Neural crest cell (in vitro differentiated cells): ENCODE measurements at places on chromosomes 12 and 14.

DNA sequence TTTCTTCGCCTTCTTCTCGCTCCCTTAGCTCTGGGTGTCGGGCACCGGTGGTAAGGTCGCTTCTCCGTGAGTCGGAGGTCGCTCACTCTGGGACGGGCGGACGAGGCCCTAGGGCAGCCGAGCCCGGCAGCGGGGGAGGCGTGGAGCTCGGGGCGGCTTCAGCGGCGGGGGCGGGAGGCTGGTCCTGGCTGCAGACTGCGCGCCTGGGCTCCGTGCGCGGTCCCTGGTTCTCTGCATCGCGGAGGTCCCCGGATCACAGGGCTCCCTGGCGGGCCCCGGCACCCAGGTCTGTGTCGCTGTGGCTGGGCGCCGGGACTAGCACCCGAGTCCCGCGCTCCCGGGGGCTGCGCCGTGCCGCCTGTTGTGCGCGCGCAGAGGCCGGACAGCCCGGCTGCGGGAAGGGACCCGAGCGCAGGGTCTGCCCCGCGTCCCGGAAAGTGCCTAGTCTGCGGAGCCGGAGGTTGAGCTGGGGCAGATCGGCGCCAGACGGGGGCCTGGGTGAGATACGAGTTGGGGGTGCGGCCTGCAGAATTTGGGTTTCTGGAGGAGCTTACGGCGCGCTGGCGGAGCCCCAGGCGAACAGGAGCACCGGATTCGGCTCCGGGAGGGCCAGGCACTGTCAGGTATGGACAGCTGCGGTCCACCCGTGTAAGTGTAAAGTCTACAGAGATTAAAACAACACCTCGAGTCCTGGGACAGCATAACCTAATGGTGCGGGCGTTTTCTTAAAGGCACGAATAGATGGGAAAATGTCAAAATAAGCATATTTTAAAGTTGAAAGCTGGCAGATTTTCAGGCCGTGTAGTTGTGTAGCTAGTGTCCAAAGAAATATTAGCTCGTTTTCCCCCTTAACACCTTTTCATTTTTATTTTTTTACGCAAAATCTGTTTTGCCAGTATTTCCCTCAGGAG lies 713 bp downstream of the FRMD6 start:
- H3K27me3 ChIP-seq = peaks cover 3% of the 10 kb centered on the region
- H3K36me3 ChIP-seq = no peaks in the 10 kb centered on the region
- H3K4me3 ChIP-seq = peak overlapping the region; percentile 95

- no peaks in the 10 kb centered on the region for H3K4me1 ChIP-seq
- DNase-seq = no peak
- H3K36me3 ChIP-seq = peaks cover 8% of the 10 kb centered on the region
- no peak overlapping the region for H3K27ac ChIP-seq
- H3K4me3 ChIP-seq = no peak overlapping the region
Observed at GRCh38 chr12:126139355-126139754, 1074.1 kb downstream of the AACS start.

- H3K27ac ChIP-seq = no peak overlapping the region
- no peak overlapping the region for H3K4me3 ChIP-seq
- H3K36me3 ChIP-seq = no peaks in the 10 kb centered on the region
- H3K27me3 ChIP-seq = peaks cover 17% of the 10 kb centered on the region
- DNase-seq = no peak
Observed at GRCh38 chr14:56754921-56755320, 55.4 kb downstream of the OTX2 start.

DNA sequence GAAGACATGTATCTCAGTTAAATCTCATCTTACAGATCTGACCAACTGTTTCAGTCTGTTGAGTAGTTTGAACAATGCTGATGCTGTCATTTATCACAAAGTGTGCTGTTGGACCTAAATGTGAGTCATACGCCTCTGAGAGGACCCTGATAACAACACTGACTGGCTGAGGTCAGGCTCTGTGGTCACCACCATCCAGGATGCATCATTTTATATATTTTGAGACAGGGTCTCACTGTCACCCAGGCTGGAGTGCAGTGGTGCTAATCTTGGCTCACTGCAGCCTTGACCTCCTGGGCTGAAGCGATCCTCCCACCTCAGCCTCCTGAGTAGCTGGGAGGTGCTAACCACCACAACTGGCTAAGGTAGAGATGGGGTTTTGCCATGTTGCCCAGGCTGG lies 181.0 kb upstream of the RGS6 start:
- H3K4me1 ChIP-seq = peaks cover 27% of the 10 kb centered on the region
- H3K36me3 ChIP-seq = peaks cover 5% of the 10 kb centered on the region
- H3K27me3 ChIP-seq = no peaks in the 10 kb centered on the region

- peaks cover 3% of the 10 kb centered on the region for H3K36me3 ChIP-seq
- no peak overlapping the region for H3K27ac ChIP-seq
- H3K4me3 ChIP-seq = peak overlapping the region; percentile 77
- H3K4me1 ChIP-seq = peaks cover 42% of the 10 kb centered on the region
Observed at GRCh38 chr14:94770251-94770749, 387 bp upstream of the GSC start.

DNA sequence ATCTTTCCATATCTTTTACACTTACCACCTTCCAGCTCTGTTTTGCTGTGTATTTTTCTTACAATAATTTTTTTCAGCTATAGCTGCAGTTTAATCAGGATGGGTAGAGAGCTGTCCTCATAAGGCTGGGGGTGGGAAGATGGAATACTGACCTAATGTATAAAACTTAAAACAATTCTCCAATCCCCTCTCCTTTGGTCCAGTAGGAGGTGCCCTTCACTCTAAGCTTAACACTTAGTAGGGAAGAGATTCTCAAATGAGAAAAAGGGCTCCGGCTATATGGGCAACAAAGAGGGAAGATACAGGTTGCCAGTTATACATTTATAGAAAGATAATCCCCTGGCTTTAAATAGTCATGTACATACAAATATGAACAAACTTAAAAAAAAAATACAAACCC lies 2.8 kb downstream of the ORMDL2 start:
- peaks cover 5% of the 10 kb centered on the region for H3K36me3 ChIP-seq
- H3K27ac ChIP-seq = no peak overlapping the region
- H3K4me3 ChIP-seq = peak overlapping the region; percentile 64
- H3K27me3 ChIP-seq = no peaks in the 10 kb centered on the region

- H3K36me3 ChIP-seq = no peaks in the 10 kb centered on the region
- no peak for DNase-seq
- H3K4me1 ChIP-seq = peaks cover 30% of the 10 kb centered on the region
- peak overlapping the region; percentile 95 for H3K4me3 ChIP-seq
- H3K27ac ChIP-seq = peak overlapping the region; percentile 99
Observed at GRCh38 chr12:48106681-48107613, 1.1 kb upstream of the SENP1 start.

DNA sequence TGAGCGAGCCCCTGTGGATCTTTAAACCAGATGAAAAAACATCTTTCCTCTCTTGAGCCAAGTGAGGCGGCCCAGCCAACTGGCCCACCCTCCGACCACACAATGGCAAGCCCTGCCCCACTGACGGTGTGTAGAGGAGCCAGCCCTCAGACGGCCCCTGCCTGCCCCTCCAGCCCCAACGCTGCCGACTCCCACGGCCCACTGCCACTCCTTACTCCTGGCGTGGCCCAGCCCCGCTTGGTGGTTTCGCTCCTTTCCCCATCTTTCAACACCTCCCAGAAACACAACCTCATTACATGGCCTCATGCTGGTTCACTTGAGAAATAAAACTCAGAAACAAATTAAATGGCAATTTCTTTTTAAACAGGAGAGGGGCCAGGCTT lies 80.6 kb upstream of the DICER1 start:
- no peaks in the 10 kb centered on the region for H3K36me3 ChIP-seq
- no peak overlapping the region for H3K4me3 ChIP-seq
- H3K27ac ChIP-seq = no peak overlapping the region
- no peak for DNase-seq

DNA sequence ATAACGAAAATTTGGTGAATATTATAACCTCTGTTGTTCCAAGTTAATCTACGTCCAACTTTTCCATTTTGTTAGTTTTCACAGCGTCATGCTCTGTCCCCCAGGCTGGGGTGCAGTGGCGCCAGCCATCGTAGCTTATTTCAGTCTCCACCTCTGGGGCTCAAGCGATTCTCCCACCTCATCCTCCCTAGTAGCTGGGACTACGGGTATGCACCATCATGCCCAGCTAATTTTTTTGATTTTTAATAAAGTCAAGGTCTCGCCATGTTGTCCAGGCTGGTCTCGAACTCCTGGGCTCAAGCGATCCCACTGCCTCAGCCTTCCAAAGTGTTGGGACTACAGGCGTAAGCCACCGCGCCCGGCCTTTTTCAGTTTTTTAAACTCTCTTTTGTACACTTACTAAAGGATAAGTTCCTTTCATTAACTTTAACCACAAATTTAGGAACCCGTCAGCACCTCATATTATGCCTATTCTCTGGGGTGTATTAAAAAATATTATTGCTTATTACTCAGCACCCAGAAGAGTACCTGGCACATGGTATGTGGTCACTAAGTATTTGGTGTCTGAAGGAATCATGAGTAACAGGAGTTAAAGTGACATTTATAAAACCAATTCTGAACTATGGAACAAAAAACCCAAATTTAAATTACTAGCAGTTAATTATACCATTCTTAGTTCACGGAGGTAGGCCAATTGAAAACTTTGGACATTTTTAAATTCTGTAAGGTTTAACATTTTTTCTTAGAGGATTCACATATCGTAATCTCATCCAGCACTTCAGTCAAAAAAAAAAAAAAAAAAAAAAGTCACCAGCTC lies 925 bp upstream of the MIPOL1 start:
- no peak for DNase-seq
- peaks cover 20% of the 10 kb centered on the region for H3K4me1 ChIP-seq
- peak overlapping the region; percentile 97 for H3K27ac ChIP-seq
- H3K4me3 ChIP-seq = peak overlapping the region; percentile 94
- no peaks in the 10 kb centered on the region for H3K36me3 ChIP-seq
- H3K27me3 ChIP-seq = peaks cover 9% of the 10 kb centered on the region

DNA sequence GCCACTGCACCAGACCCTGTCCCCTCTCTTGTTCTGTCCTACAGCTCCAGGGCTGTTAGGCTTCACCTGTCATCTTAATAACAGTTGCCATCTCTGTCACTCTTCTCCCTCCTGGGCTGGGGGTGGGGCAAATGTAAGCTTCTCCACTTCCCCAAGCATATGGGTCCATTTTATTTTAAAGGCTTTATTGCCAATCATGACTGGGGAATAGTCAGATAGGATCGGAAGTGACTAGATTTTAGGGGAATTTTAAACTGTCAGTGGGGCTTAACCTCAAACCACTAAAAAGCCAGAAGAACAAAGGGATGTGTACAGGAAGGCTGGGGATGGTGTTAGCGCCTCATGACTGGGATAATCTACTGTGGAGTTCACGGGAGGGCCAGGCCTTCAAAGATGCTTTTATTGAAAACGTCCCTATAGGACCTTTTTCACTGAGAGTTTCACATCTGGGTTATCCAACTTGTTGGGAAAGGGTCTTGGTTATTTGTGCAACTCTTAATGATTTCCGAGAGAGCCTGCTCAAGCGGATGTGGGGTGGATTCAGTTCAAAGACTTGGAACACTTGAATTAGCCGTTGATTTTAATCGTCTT lies 41.6 kb downstream of the CHST11 start:
- no peaks in the 10 kb centered on the region for H3K27me3 ChIP-seq
- peaks cover 13% of the 10 kb centered on the region for H3K4me1 ChIP-seq
- no peak overlapping the region for H3K4me3 ChIP-seq
- H3K27ac ChIP-seq = no peak overlapping the region
- no peak for DNase-seq

- H3K4me3 ChIP-seq = no peak overlapping the region
- H3K4me1 ChIP-seq = no peaks in the 10 kb centered on the region
- no peak overlapping the region for H3K27ac ChIP-seq
- no peaks in the 10 kb centered on the region for H3K27me3 ChIP-seq
- DNase-seq = no peak
- H3K36me3 ChIP-seq = no peaks in the 10 kb centered on the region
Observed at GRCh38 chr12:23428758-23429157, 520.7 kb downstream of the SOX5 start.

DNA sequence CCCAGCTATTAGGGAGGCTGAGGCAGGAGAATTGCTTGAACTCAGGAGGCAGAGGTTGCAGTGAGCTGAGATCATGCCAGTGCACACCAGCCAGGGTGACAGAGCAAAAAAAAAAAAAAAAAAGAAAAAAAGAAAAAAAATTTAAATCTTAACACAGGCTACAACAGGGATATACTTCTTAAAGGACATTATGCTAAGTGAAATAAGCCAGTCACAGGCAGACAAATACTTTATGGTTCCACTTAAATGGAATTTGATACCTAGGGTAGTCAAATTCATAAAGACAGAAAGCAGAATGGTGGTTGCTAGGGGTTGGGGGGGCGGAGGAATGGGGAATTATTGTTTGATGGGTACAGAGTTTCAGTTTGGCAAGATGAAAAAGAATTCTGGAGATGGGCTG lies 14.8 kb upstream of the PPTC7 start:
- no peaks in the 10 kb centered on the region for H3K27me3 ChIP-seq
- DNase-seq = no peak
- H3K4me1 ChIP-seq = no peaks in the 10 kb centered on the region
- H3K27ac ChIP-seq = no peak overlapping the region

DNA sequence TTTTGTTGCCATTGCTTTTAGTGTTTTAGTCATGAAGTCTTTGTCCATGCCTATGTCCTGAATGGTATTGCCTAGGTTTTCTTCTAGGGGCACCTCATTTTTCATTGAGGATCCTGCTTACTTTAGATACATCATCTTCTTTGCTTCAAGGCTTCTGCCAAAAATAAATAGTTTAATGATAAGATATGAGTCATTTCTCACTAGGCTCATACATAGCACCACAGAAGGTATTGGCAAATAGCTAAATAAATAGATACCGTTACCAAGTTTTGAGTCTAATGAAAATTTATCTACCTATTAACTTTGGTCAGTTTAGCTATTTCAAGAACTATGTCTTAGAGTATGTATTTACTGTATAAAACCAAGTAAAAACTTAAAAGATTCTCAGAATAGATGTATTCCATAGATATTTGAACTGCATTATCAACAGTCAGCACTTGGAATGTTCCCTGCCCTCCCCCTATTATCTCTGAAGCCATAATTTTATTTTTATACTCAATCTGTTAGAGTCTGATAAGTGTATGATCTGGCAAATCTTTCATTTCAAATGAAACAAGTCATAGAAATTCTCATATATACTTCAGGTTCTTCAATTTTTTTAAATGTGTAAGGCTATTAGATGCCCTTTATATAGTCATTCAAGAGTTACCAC lies 310.2 kb downstream of the CCDC91 start:
- H3K4me1 ChIP-seq = no peaks in the 10 kb centered on the region
- no peak overlapping the region for H3K4me3 ChIP-seq
- H3K36me3 ChIP-seq = peaks cover 10% of the 10 kb centered on the region
- H3K27me3 ChIP-seq = no peaks in the 10 kb centered on the region

- H3K4me3 ChIP-seq = no peak overlapping the region
- no peak for DNase-seq
- no peaks in the 10 kb centered on the region for H3K27me3 ChIP-seq
- H3K36me3 ChIP-seq = no peaks in the 10 kb centered on the region
Observed at GRCh38 chr12:41418586-41418985, 230.5 kb downstream of the PDZRN4 start.

DNA sequence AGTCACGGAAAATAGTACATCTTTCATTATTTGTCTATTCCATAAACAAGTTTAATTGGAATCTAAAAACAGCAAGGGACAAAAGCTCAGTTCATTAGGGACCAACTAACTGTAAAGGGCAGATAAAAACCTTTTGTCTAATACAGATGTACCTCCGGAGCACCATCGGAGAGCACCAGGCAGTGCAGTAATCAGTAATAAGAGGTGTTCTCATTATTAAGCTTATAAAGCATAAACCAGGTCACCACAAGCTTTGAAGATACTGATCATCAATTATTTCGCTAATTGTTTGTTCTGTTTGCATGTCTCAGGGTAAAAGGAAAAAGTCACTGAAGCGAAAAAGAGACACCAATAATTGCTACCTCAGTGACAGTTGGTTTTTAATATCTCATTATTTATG lies 207.3 kb upstream of the PRKD1 start:
- no peak overlapping the region for H3K27ac ChIP-seq
- no peak for DNase-seq
- peaks cover 10% of the 10 kb centered on the region for H3K4me1 ChIP-seq
- H3K27me3 ChIP-seq = no peaks in the 10 kb centered on the region
- no peak overlapping the region for H3K4me3 ChIP-seq
- no peaks in the 10 kb centered on the region for H3K36me3 ChIP-seq
